Subcutaneous preadipocyte (primary cell): ENCODE measurements at places on chromosomes 7 and 10. TPM values are rescaled to one million over a fixed set of nuclear protein-coding genes. Genes with fewer than 3 reads are reported as not detected.

The LRRC17 gene
- 2.6 and 9.6 TPM in 2 replicates for total RNA-seq

The AVPI1 gene
- 20.9 and 37.1 TPM in 2 replicates for total RNA-seq

The GPR158 gene
- total RNA-seq: 0.20 and 0.37 TPM in 2 replicates

The PRPS1L1 gene
- total RNA-seq: not detected in 2 replicates

The GPR26 gene
- total RNA-seq: not detected in 2 replicates

The DNAJB9 gene
- total RNA-seq: 11.7 and 12.1 TPM in 2 replicates

The TMEM236 gene
- under 0.01 TPM in 2 replicates for total RNA-seq

The EPHA1 gene
- total RNA-seq: not detected in 2 replicates
